NCI-H69 (cell line): ENCODE measurements at places on chromosomes 6 and 20.

DNA sequence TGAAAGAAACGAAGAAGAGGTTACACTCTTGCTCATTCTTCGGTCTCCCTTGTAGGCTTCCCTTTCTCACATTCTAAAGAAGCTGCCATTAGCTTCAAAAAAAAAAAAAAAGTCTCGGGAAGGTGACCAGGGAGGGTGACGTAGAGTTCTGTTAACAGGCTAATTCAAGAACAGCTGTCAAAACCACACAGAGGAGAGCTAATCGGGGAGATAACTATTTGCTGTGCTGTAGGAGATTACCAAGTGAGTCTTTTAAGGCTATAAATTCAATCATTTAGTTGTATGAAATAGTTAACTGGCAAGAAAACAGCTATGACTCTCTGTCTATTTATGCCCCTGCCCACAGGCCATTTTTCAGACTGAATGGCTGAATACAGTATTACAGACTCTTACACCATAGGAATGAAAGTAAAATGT lies 256.8 kb downstream of the SYNE1 start:
- no peak for DNase-seq

GRCh38 chr6:47165918-47166317 lies 123.8 kb upstream of the ADGRF1 start:
- no peak for DNase-seq

DNA sequence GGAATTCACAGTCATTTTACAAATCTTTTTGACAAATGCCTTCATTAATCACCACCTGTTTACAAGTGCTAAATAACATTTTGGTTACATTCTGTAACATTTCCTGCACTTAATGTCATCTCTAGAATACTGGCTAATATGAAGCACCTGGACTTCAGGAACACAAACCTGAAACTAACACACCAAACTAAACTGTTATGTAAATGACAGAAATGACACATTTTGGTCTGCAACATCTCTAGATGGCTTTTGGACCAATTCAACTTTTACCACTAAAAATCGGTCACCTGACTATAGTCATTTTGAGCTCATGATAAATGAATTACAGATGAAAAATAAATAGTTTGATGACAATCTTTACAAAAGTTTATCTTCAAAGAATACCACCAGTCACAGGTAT lies 80.6 kb downstream of the ATG5 start:
- no peak for DNase-seq

- DNase-seq: peak; percentile 29
These were observed 6.1 kb downstream of the C20orf173 start for GRCh38 chr20:35523298-35523888.

- DNase-seq: no peak
These were observed 270.2 kb upstream of the IMPG1 start for GRCh38 chr6:76342611-76343160.

GRCh38 chr6:135909737-135910387 lies 58.4 kb downstream of the PDE7B start:
- peak; percentile 89 for DNase-seq

GRCh38 chr6:125136378-125136777 lies 17.2 kb upstream of the TPD52L1 start:
- peak; percentile 30 for DNase-seq

GRCh38 chr20:43983359-43983758 lies 68.7 kb downstream of the TOX2 start:
- peak; percentile 20 for DNase-seq

DNA sequence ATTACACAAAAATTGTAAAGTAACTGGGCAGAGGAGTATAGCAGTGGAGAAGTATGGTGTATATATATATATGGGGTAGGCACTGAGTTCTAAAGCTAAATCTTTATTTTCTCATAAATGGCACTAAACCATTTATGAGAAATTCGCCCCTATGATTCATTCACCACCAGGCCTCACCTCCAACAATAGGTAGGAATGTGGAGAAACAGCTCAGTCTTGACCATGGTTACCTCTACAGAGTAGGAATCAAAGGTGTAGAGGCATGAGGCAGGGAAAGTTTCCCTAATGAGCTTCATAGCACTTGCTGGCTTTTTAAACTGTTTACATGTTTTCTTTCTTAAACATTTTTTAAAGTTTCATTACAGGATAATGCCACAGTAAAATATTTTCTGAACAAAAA lies 36.9 kb upstream of the SUMO4 start:
- DNase-seq: no peak

DNA sequence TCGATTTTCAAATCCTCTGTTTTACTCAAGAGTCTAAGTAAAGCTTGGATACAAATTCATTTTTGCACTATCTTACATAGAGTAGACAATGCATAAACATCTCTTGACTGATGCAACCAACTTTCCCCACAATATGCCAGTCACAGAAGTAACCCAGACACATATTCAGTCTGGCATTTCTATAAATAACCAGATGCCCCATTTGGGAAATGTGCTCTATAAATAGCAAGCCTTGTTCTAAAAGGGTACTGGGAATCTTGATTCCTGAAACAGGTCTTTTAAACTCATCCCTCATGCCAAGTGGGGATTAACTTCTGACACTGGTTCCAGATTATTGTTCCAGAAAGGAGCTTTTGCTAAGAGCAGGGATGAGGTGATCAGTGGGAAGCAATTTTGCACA lies 411.7 kb downstream of the EPM2A start:
- no peak for DNase-seq

- DNase-seq: no peak
These were observed 65.5 kb upstream of the CLVS2 start for GRCh38 chr6:122930252-122931180.

DNA sequence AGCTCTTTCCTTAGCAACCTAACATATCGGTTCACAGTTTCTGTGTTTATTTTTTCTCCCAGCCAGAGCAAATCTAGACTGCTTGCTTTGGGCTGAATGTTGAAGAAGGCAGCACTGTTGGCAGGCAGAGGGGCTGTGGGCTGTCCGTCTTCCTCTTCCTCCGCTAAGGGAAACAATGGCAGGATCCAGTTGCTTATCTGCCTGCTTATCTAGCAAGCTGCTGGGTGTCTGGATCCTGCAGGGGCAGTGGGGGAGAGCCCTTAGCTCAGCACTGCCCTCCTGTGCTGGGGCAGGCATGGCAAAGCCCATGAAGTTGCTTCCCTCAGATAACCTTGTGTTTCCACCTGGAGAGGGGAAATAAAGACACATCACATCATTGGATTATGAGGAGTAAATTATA lies 92.7 kb upstream of the CD93 start:
- DNase-seq: no peak

GRCh38 chr6:88512951-88513350 lies 346.8 kb upstream of the CNR1 start:
- DNase-seq: no peak

DNA sequence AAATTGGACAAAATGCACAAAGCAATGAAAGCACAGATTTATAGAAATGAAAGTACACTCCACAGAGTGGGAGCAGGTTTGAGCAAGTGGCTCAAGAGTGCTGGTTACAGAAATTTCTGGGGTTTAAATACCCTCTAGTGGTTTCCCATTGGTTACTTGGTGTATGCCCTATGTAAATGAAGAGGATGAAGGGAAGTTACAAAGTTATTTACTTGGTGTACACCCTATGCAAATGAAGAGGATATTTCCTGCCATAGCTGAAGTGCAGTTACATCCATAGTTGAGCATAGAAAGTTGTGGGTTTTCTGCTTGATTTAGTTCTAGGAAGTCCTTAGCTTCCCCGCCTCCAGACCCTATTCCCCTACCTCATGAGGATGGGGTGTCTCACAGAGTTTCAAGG lies 22.7 kb downstream of the BCAS1 start:
- no peak for DNase-seq

DNA sequence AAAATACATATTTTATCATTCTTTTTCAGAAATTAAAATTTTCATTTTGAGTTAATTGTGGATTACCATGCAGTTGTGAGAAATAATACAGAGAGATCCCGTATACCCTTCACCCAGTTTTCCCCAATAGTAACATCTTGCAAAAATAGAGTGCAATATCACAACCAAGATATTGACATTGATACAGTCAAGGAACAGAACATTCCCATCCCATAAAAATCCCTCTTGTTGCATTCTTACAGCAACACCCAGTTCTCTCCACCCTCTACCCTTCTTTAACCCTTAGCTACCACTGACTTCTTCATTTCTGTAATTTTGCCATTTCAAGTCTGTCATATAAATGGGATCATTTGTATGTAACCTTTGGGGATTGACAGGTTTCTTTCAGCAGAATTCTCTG lies 6.9 kb upstream of the AKAP12 start:
- no peak for DNase-seq

DNA sequence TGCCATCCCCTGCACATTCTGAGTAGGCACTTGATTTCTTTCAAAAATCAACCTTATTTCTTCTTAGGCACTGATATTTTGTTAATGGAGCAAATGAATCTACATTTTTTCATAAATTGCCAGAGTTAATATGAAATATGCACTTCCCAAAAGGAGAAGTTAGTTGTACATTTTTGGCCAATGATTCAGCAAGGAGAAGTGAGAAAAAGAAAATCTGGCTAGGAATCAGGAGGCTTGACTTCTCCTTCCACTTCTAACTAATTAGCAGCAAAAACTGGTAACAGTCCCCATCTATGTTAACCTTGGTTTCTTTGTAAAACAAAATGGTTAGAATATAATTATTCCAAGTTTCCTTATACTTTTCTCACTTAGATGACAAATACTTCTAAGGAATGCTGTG lies 7.0 kb upstream of the DSE start:
- no peak for DNase-seq

- DNase-seq: no peak
These were observed 26.1 kb downstream of the SEC63 start for GRCh38 chr6:107931894-107932293.

DNA sequence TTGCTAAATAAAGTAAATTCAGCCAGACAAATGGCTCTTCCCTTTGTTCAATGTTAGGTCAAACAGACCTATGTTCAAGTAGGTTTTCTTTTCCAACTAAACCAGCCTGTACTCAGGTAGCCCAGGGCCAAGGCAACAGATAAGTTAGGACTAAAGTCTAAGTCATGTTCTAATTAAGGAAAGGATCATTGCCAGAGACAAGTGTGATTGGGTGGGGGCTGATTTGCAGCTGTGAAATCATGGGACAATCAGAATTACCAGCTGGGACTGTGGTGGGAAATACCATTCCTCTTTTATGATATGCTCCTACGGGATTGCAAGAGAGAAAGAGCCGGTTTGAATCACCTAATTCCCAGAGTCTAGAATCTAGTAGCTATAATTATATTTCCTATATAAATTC lies 4.2 kb upstream of the FBXO30 start:
- no peak for DNase-seq

DNA sequence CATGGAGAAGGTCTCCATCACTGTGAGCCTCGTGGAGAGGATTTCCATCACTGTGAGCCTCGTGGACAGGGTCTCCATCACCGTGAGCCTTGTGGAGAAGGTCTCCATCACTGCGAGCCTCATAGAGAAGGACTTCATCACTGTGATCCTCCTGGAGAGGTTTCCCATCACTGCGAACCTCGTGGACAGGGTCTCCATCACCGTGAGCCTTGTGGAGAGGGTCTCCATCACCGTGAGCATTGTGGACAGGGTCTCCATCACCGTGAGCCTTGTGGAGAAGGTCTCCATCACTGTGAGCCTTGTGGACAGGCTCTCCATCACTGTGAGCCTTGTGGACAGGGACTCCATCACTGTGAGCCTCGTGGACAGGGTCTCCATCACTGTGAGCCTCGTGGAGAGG lies 140.4 kb downstream of the ERMARD start:
- DNase-seq: no peak

DNA sequence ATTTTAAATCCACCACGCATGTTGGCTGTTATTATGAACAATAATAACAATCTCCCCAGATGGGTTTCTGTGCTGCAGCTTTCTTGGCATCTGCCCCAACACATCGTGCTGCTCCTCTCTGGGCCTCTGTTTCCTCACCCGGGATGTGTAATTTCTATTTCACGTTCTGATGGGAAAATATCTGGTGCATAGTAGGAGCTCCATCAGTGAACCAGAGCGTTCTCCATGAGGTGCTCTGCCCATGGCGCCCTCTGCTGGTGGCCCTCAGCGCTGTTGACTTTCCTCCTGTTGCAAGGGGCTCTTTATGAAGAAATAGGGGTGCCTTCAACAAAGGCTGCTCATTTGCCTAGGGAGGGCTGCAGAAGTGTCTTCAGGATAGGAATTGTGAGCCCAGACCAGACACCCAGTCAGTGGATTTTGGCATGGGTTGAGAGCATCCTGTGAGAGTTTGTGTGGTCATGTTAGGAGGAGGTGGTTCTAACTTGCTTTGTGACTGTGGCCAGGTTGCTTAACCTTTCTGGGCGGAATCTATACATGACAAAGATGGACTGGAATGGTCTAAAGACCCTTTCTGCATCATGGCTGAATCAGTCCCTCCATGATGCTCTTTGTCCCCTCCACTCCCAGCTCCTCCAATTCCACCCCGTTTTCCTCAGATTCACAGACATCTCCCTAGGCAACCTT lies 8.1 kb downstream of the SCRT2 start:
- DNase-seq: peak; percentile 34

DNA sequence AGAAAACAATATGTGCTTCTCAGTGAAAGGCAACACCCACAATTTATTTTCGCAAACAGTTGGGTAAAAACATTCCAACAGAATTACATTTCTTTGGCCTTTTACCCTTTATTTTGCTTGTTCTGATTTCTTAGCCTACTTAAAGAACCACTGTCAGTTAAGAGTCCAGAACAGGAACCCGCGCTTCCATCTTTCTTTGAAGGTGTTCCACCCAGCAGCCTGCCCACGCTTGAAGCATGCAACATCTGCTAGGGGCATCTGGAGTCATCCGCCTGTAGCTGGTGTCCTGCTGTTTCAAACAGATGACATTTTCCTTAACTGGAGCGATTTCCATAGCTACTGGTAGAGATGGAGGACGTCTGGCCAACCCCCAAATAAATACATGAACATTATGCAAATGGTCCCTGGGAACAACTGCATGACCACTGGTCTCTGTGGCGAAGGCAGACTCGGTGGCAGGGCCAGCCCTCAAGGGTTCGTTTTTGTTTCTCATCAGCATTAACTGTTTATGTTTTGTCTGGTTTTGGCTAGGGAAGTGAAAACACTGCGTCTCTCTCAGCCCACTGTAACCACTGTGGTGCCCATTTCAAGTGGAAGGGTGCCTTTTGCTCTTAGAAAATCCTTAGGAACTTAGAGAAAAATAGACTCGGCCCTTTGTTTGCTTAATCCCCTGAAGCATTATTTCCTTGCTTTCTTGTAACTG lies 51.6 kb downstream of the LAMA4 start:
- DNase-seq: peak; percentile 88

- DNase-seq: no peak
These were observed 46.3 kb downstream of the NINL start for GRCh38 chr20:25538838-25539665.

GRCh38 chr6:28537065-28537464 lies 11.4 kb downstream of the GPX5 start:
- DNase-seq: peak; percentile 85

DNA sequence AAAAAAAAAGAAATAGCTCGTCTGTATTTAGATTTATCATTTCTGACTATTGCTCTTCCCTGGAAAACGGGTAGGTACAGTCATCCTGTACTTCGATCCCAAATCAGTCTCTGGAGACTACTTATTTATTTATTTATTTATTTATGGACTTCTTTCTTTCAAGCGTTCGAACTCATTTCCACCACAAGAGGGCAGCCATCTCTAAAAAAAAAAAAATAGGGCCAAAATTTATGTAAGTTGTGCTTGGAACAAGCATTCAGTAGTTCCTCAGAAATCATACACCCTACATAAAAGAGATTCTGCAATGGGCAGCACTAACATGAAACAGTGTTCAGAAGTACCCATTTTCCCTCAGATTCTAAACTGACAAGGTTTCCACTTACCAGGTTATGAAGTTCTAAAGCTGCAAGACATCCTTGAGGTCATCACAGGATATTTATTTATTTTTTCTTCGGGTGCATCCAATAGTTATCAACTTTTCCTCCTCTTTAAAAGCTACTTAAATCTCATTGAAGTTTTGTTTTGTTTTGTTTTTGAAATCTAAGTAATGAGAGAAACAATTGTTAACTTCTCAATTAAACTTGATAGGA lies 1.9 kb upstream of the BMP2 start:
- peak; percentile 72 for DNase-seq
